ENCODE measurements at places on chromosomes 6 and 20. TPM values are rescaled to one million over a fixed set of nuclear protein-coding genes. Genes with fewer than 3 reads are reported as not detected.

The OR12D3 gene
- polyA plus RNA-seq = not detected

The ABRACL gene
- 15.2 TPM for polyA plus RNA-seq

The PBX2 gene
- polyA plus RNA-seq = 169 TPM

The BPIFA1 gene
- not detected for polyA plus RNA-seq

The CNPY3 gene
- 61.5 TPM for polyA plus RNA-seq

The CNR1 gene
- 1.1 TPM for polyA plus RNA-seq

The TCF21 gene
- polyA plus RNA-seq = 39.2 TPM

The TINAG gene
- polyA plus RNA-seq = 29.7 TPM

The TPMT gene
- 28.0 TPM for polyA plus RNA-seq

The CLPSL2 gene
- 0.52 TPM for polyA plus RNA-seq
